Activated CD4-positive, CD25-positive, alpha-beta regulatory T cell treated with anti-CD3 and anti-CD28 coated beads, Interleukin-2, amount 50 U/mL, for 16 hours (primary cell): ENCODE measurements at places on chromosomes 2 and 18.

DNA sequence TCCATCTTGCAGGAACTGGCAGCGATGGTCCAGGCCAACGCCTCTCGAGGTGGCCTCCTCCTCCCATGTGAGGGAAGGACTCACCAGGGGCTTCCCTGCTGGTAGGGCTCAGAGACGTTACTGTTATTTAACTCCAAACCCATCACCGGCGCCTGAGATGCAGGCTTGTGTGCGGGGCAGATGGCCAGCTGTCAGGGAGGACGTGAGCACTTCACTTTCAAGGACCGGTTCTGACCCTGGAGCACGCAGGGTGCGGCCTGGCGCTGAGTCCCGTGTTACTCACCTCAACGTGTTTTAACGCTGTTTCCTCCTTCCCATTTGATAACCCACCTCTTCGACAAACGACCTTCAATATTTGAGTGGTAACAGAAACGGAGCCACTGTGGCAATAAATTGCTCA lies 350.2 kb downstream of the ZNF516 start:
- DNase-seq, result no peak

- no peak for DNase-seq
Observed at GRCh38 chr2:188518381-188518780, 226.7 kb downstream of the GULP1 start.

DNA sequence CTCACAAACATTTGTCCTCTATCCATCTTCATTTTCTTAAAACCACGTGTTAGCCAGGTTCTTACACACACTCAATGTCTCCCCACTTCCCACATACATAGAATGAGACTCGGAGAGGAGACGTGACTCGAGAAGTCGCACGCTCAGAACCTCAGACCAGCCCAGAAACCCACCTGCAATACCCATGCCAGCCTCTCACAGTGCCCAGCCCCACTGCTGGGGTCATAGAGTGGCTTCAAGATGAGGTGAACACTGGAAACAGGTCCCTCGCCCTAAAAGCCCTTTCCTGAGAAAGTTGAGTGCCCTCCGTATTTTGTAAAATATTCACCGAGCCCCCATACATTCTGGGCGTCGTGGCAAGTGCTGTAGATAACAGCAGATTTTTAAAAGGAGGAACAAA lies 487.4 kb downstream of the EIPR1 start:
- DNase-seq, result no peak

- no peak for DNase-seq
Observed at GRCh38 chr18:5884375-5884774, 10.9 kb downstream of the TMEM200C start.

- DNase-seq, result no peak
Observed at GRCh38 chr2:209499069-209499468, 75.2 kb downstream of the MAP2 start.

DNA sequence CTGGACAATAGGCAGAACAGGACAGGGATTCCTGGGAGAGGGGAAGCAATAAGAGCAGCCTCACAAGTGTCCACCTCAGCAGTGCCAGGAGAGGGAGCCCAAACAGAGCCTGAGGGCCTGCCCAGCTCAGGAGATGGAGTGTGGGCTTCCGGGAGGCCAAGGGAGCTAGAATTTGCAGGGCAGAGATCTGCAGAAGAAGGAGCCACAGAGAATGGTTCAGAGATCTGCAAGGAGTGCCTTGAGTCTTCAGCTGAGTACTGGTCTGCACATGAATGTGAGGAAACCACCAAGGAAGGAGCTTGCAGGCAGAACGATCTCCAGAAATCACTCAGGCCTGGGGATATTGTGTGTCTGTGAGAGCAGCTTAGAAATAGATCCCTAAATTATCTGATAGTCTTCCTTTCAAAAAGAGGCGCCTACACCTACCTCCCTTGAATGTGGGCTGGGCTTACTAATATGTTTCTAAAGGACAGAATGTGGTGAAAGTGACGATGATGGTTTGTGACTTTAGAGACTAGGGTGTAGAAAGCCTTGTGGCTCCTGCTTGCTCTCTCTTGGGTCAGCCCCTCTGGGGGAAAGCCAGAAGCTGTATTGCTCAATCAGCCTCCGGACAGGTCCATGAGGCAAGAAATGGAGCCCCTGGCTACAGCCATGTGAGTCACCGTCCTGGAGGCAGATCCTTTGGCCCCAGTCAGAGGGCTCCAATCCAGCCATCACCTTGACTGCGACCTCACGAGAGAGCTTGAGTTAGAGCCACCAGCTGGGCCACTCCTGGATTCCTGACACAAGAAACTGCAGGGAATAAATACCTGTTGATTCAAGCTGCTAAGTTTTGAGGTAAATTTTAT lies 7.6 kb upstream of the LPIN1 start:
- no peak for DNase-seq

- DNase-seq, result no peak
Observed at GRCh38 chr18:22284581-22285360, 115.4 kb downstream of the GATA6 start.

DNA sequence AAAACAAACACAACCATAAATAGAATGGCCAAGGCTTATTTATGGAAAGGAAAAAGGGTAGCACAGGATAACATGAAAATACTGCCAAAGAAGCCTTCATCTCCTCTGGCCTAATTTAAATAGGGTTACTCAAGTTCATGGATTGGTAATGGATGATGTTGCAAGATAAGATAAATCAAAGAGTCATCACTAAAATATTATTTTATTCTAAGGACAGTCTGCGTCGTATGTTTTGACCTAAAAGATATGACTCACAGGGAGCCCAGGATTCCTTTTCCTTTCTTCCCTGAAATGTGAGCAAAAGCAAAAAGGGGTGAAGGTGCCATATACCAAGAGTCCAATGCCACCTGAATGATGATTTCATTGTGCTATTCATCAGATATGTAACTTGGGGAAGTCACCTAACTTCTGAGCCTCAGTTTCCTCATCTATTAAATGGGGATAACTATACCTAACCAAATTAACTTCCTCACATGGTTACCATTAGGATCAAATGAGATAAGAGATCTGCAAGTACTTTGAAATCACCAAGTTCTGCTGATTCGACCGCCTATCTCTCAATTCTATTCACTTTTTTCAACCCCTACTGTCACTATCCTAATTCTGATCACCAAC lies 137.7 kb downstream of the THADA start:
- DNase-seq, result no peak

GRCh38 chr2:168348076-168348475 lies 100.7 kb upstream of the STK39 start:
- no peak for DNase-seq

- no peak for DNase-seq
Observed at GRCh38 chr2:158973116-158973956, 4.9 kb downstream of the TANC1 start.

- DNase-seq, result no peak
Observed at GRCh38 chr2:30136764-30137444, 9.9 kb upstream of the YPEL5 start.

DNA sequence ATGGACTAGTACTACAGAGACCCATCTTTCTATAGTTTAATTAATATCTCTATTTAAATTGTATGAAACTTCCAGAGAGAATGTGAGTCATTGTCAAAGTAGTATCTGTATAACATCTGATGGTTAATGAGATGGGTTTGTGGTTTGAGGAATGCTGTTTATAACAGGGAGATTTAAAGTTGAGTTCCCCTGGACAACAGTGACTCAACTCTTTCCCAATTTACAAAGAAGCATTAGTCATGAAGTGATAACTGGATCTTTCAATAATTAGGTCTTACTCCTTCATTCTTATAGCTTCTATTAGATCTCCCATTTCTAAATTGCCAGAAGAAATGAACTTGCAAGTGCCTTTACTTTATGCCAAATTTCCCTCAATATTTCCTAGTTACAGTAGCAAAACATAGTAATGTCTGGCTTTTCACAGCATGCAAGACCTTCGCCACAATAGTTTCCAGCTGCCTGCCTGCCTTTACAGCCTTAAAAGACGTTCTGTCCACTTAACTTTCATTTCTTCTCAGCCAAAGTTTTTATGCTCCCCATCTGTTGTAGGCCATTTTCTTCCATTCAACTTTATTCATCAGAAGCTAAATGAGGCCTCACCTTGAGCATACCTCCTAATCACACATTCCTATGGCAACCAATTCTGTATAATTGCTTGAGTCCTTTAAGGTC lies 47.7 kb upstream of the WDR75 start:
- DNase-seq, result no peak
